ENCODE measurements at places on chromosomes 4 and X. TPM values are rescaled to one million over a fixed set of nuclear protein-coding genes. Genes with fewer than 3 reads are reported as not detected.

DNA sequence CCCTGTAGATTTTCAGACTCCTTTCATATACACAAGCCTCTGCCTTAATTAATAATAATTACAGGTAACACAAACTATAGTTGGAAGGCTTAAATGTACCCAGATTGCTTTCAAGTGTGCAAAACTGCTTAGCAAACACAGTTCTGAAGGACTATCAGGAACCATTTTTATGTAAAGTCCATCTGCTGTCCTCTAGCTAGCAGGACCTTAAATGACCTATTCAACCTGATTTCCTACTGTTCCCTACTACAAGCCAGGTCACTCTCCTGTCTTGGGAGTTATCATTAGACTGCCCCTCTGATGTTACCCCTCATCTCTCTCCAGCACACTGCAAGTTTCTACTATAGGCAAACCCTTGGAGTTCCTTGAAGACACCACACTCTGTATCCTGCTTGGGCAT is 157.3 kb downstream of the GBA3 start:
- no peaks in the 10 kb centered on the region for H3K27me3 ChIP-seq
- H3K4me1 ChIP-seq, result no peaks in the 10 kb centered on the region
- H3K4me3 ChIP-seq, result no peak overlapping the region
- no peak overlapping the region for H3K27ac ChIP-seq

DNA sequence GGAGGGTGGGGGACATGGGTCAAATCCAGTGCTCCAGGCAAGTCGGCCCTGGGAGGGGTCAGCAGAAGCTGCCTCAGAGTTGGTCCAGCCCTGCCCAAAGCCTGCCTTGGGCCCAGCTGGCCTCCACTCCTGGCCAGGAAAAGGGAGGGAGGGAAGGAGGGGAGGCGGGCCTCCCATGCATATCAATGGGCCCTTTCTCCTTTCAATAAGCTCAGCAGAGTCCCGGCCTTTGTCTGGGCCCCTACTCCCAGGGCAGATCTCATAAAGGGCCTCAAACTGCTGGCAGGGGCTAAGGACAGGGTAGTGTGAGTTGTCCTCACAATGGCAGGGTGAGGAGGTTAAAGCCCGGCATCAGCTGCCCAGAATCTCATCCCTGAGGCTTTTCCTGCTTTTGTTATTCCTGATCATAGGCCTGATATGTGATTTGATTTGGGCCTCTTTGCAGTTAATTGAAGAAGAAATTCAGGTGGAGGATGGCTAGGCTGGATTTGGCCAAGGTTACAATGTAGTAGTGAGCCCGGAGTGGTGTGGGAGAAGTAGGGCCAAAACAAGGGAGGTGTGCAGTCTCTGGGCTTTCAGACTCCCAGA is 121.1 kb upstream of the ATP6AP2 start:
- H3K36me3 ChIP-seq, result no peaks in the 10 kb centered on the region
- H3K27ac ChIP-seq, result no peak overlapping the region
- H3K4me3 ChIP-seq, result no peak overlapping the region
- DNase-seq, result no peak

- no peaks in the 10 kb centered on the region for H3K36me3 ChIP-seq
- no peaks in the 10 kb centered on the region for H3K4me1 ChIP-seq
- no peak for DNase-seq
- H3K4me3 ChIP-seq, result no peak overlapping the region
- no peaks in the 10 kb centered on the region for H3K27me3 ChIP-seq
These were observed 264.6 kb upstream of the CLNK start for GRCh38 chr4:10949039-10949733.

- H3K36me3 ChIP-seq, result no peaks in the 10 kb centered on the region
- DNase-seq, result no peak
- H3K27ac ChIP-seq, result no peak overlapping the region
- no peak overlapping the region for H3K4me3 ChIP-seq
- H3K27me3 ChIP-seq, result no peaks in the 10 kb centered on the region
These were observed 51.7 kb upstream of the MCF2 start for GRCh38 chrX:139759637-139760036.

GRCh38 chrX:119121341-119121740 is 6.3 kb downstream of the KIAA1210 start:
- no peak for DNase-seq
- no peaks in the 10 kb centered on the region for H3K4me1 ChIP-seq
- no peaks in the 10 kb centered on the region for H3K27me3 ChIP-seq
- H3K36me3 ChIP-seq, result no peaks in the 10 kb centered on the region
- H3K27ac ChIP-seq, result no peak overlapping the region

GRCh38 chr4:103423261-103423660 is 225.1 kb upstream of the CENPE start:
- no peak overlapping the region for H3K27ac ChIP-seq
- H3K36me3 ChIP-seq, result no peaks in the 10 kb centered on the region
- no peaks in the 10 kb centered on the region for H3K27me3 ChIP-seq
- H3K4me3 ChIP-seq, result no peak overlapping the region

DNA sequence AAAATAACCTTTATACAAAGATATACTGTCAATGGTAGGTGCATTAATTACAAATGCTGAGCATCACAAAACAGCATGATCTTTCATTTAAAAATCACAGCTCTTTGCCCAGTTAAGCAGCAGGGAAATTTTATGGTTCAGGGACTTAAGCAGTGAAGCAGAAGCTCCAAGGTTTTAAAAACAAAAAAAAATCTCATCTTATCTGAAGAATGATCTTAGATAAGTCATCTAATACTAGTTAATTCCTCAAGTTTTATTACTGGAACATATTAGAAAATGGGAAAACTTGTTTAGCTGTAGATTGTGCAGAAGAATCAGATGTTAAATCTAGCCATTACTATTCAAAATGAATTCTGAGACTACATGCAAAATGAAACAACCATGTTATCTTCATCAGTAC is 289.9 kb downstream of the GASK1B start:
- no peaks in the 10 kb centered on the region for H3K36me3 ChIP-seq
- no peak for DNase-seq
- no peaks in the 10 kb centered on the region for H3K4me1 ChIP-seq
- no peak overlapping the region for H3K27ac ChIP-seq

DNA sequence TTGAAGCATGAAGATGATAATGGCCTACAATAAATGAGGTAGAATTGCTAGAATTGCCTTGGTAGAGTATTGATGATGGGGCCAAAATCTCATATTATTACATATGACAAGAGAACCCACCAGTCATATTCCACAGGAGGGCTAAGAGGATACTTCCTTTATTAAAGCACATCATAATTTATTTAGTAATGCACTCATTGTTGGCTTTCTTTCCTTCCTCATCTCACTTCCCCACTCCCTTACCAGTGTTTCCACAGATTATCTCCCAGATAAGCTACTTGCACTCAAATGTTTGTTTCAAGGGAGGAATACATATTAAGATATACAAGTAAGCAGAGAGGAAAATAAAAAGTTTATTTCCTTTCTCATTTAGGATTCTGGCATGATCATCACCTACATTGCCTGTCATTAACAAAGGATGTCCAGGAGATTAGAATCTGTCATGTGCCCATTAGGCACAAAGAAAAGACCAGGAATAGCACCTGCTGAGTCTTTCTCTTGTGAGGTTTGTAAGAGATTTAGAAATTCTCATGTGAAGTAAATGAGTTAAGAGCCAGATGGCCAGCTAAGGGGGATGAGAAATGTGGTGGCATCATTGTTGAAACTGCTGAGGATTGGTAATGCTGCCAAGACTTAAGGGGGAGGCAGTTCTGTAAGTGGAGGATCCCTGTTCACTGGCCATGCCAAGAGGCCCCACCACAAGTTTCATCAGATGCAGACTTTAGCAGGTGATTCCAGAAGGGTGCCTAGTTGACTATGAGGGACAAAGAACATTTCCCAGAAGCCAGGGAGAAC is 52.4 kb upstream of the PRDM8 start:
- no peaks in the 10 kb centered on the region for H3K27me3 ChIP-seq
- no peak overlapping the region for H3K4me3 ChIP-seq
- H3K27ac ChIP-seq, result no peak overlapping the region
- H3K4me1 ChIP-seq, result no peaks in the 10 kb centered on the region
- DNase-seq, result no peak

DNA sequence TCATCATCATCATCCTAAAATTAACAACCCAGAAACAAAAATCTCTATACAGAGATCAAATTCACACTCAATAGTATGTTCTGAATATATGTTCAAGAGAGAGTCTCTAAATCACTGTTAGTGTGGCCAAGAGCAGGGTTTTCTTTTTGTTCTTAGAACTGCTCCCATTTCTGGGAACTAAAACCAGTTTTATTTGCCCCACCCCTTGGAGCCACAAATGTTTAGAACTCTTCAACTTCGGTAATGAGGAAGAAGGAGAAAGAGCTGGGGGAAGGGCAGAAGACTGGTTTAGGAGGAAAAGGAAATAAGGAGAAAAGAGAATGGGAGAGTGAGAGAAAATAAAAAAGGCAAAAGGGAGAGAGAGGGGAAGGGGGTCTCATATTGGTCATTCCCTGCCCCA is 32.3 kb downstream of the CYBB start:
- no peaks in the 10 kb centered on the region for H3K4me1 ChIP-seq
- no peak overlapping the region for H3K27ac ChIP-seq
- no peaks in the 10 kb centered on the region for H3K27me3 ChIP-seq

DNA sequence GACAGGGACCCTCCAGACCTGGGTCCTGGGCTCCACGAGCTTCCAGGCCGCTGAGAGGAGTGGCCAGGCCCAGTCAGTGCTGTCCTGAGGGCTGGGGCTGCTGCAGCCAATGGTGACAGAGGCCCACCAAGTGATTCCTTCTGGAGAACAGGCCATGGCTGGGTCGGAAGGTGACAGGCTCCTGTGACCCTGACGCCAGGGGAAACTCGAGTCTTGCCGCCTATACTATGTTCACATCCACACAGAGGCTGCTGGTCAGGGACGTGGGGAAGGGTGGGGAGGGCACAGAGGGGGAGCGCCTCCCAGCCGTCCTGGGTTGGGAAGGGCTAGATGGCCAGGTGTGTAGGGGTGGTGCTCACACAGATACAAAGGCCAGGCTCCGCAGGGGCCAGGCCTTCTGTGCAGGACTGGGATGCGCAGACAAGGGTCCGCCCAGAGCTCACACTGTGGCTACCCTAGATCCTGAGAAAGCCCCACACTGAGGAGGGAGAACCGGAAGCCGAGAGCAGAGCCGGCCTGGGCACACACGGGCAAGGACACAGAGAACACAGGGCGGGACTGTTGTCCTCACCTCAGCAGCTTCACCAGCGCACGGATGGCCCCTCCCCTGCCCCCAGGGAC is 81.4 kb downstream of the HTRA3 start:
- no peaks in the 10 kb centered on the region for H3K36me3 ChIP-seq
- no peak overlapping the region for H3K4me3 ChIP-seq
- H3K27me3 ChIP-seq, result no peaks in the 10 kb centered on the region
- peaks cover 43% of the 10 kb centered on the region for H3K4me1 ChIP-seq
- H3K27ac ChIP-seq, result peak overlapping the region; percentile 53

Gene TEX13C
- not detected for total RNA-seq

Gene CXCL1
- 7.0 TPM for total RNA-seq
